ENCODE measurements at places on chromosomes 4 and X.

- no peak for DNase-seq
These were observed 369.2 kb downstream of the MID1IP1 start for GRCh38 chrX:39170464-39170863.

DNA sequence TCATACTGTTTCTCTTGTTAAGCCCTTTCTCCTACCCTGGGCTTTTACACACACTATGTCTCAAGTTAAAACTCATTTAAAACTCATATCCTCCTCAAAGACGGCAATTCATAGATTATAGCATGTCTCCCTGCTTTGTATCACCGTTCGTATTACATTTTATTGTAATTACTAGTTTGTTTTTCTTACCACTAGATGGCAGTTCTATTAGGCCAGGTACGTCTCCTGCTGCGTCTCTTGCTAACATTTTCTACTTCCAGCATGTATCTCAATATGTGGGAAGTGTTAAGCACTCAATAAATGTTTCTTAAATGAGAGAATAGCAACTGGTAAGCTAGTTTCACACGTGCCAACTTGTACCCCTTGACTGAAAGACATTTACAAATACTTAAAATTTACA, 450.3 kb upstream of the PCDH7 start:
- no peak for DNase-seq

DNA sequence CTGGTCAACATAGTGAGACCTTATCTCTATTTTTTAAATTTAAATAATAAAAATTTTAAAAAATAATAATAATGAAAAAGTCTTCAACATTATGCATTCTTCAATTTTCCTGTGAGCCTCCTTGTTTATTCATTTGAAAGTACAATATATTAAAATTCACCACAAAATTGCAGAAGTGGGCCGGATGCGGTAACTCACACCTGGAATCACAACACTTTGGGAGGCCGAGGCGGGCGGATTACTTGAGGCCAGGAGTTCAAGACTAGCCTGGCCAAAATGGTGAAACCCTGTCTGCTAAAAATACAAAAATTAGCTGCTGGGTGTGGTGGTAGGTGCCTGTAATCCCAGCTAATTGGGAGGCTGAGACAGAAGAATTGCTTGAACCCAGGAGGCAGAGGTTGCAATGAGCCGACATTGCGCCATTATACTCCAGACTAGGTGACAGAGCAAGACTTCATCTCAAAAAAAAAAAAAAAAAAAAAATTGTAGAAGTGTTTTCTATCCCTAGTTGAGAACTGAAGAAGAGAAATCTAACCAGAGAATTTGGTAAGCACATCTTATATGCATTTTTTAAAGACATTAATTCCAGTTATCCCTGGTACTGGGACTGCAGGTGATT, 56.9 kb downstream of the RBM47 start:
- DNase-seq = no peak

GRCh38 chr4:129358571-129358970, 262.6 kb downstream of the C4orf33 start:
- no peak for DNase-seq

- DNase-seq = no peak
These were observed 28.5 kb upstream of the FGF2 start for GRCh38 chr4:122798101-122798500.

DNA sequence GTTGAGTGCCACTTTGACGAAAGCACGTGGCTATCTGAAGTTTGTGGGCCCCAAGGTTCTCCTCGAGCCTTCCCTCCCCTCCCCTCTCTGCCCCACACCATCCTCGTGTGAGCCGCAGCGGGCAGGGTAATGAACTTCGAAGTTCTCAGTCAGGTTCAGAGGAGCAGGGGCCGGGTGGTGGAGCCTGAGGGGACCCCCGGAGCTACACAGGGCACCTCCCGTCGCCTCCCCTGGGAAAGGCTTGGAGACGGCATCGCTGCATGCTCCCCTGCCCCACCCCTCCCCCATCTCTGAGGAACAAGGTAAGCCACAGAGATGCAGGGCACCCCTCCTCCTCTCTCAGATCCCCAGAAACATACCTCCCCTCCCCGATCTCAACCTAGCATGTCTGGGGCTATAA, 2.8 kb upstream of the NKX1-1 start:
- DNase-seq = no peak

DNA sequence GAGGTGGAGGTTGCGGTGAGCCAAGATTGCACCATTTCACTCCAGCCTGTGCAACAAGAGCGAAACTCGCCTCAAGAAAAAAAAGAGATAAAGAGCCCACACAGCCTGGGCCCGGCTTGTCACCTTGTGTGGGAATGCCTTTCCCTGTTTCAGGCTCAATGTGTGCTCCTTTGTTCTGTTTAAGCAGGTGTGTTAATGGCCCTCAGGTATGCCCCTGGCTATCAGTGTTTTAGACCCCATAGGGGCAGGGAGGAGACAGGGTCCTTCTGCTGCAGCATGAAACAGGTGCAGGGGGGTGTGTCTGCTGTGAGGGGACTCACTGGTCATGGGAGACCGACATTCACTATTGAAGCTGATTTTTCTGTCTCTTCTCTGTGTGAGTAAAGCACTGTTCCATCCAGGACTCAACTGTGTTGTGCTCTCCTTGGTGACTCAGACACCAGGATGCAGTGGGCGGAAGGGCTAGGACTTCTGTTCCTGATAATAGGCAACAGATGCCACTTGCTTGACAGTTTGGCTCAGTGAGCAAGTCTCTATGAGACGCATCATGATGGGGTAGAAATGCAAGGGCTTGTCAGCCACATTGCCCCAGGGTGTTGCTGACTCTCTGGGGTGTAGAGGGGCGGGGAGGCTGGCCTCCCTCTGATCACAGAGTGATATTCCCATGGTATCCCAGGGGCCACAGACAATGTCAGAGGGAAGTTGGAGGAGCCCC, 15.6 kb upstream of the LAP3 start:
- DNase-seq = no peak

DNA sequence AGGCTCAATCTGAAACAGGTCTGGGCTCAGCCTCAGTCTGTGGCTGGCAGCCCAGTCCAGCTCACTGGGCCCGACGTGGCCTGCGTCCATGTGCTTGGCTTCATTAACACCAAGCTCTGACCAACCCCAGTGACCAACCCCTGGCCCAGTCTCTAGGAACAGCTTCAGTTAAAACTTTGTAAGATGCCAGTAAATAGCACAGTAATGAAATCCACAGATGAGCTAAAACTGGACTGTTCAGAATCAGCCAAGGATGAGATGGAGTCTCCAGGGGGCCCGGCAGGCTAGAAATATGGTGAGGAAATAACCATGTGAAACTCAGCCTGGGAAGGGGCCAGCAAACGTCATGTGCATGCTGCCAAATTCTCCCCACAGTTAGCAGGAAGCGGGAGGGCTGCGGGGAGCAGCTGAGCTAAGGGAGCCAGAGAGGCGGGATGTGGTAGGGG, 37.1 kb upstream of the XPNPEP2 start:
- DNase-seq = no peak

GRCh38 chrX:10233173-10233572, 76.4 kb downstream of the CLCN4 start:
- DNase-seq = no peak

DNA sequence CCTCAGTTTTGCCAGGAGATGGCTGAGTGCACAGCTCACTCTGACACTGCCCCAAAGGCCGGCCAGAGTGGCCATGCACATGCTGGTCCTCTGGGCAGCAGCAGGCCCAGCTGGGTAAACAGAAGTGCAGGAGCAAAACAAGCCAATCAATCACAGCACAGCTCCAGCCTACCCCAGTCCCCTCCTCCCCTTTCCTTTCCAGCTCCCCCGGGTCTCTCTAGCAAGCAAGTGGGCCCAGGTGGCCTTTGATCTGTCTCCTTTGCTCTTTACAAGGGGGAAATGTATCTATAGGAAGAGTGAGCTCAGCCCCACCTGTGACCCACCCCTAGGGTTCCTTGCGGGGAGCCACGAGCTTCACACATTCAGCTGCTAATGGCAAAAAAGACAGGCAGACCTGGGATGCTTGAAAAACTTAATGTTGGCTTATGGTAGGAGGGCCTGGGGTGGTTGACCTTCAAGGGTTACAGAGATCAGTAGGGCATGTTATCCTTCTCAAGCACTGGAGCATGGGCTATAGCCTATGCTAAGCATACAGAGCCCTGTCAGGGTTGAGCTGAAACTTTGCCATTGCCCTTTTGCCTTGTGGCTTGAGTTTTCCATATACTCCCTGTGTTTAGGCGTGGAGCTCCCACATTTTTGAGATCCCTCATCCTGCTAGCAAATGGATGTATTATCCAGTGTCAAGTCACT, 57.8 kb upstream of the PLAC1 start:
- no peak for DNase-seq

GRCh38 chrX:33133320-33133719, 78.0 kb downstream of the DMD start:
- no peak for DNase-seq

Data from stimulated activated CD4-positive, alpha-beta T cell treated with anti-CD3 and anti-CD28 coated beads, Interleukin-15, amount 100 ng/mL, for 1 hour (primary cell).